Stimulated activated naive CD4-positive, alpha-beta T cell (primary cell): ENCODE measurements at places on chromosomes 5 and 9.

- DNase-seq = peak; percentile 33
Measured at GRCh38 chr9:127903557-127904475, 4.4 kb upstream of the ST6GALNAC6 start.

DNA sequence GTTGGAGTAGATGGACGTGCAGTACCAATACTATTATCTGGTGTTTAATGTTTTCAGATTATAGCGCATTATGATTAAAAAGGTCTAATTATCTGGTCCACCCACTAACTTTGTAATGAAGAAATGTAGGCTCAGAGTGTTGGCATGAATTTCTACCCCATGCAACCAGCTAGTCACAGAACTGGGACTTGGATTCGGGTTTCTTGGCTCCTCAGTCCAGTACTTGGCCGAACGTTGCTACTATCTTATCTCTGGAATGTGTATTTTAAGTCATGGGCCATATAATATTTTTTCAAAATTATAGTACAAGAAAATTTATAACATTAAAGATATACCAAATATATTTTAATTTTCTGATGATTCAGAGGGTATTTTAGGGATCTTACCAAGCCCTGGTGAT, 657.5 kb upstream of the DMAC1 start:
- DNase-seq = no peak

- DNase-seq = no peak
Measured at GRCh38 chr5:139982157-139982974, 60.7 kb downstream of the NRG2 start.

- DNase-seq = no peak
Measured at GRCh38 chr9:81588148-81588871, 101.0 kb downstream of the TLE1 start.

DNA sequence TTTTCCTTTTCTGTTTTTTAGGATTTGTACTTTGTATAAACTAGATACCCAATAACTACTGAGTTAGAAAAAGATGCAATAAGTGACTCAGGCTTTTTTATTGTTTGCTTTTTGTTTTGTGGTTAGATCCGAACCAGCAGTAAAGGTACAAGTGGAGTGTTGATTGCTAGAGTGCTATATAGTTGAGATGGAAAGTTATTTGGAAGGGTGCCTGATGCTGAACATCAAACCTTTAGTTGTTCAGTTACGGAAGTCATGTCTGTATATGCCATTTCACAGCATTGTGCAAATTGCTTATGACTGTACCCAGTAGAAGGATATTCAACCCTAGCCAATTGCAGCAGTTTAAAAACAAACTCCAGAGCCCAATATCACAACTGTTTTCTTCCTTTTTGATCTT, 285.1 kb downstream of the MAT2B start:
- DNase-seq = no peak

DNA sequence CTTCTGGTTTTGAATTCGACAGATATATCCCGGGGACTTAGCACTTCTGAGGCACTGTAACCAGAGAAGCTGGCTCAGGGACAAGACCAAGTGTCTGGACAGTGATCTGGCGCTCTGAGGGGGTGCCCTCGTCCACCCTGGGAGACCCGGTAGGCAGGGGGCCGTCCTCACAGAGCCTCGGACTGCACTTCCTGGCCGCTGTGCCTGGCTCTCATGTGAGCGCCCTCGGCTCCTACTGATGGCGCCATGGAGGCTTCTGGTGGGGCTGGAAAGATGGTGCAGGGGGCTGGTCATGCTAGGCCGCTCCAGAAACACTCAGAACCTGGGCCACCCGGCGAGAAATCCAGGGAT, 18.8 kb upstream of the SLC6A3 start:
- no peak for DNase-seq

- no peak for DNase-seq
Measured at GRCh38 chr9:136521537-136521936, 24.3 kb downstream of the NOTCH1 start.

DNA sequence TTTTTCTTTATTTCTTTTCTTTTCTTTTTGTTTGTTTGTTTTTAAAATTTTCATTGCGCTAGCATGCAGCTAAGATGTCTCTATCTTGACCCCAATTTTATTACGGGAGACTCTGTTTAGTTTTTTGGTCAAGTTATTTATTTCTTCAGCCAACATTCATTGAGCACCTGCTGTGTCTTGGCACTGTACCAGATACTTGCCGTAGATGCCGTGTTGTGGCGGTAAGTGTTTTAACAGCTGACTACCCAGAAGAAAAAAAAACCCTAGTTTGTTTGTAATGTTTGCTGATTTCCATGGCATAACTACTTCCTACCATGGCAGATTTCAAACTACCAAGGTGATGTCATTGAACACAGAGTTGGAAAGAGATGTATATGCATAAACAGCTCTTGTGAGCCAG, 65.0 kb downstream of the UGCG start:
- DNase-seq = no peak

GRCh38 chr9:93036887-93037475, 21.5 kb upstream of the SUSD3 start:
- peak; percentile 11 for DNase-seq

DNA sequence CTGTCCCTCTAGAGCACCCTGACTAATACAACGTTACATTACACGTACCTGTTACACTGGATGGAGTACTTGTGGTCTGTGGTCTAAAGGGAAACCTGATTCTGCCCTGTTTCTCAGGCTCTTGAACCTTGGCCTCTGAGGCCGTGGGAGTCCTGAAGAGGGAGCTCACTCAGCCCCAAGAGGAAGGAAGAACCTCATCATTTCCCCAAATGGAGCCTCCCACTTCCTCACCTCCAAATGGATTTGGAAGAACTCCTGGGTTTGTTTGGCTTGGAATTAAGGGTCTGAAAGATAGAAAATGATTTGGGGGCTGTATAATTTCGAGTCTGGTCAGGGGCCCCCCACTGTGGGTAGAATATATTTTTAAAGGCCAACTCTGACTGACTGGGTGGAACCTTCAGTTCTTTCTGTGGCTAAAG, 200.2 kb downstream of the SEMA6A start:
- DNase-seq = no peak

DNA sequence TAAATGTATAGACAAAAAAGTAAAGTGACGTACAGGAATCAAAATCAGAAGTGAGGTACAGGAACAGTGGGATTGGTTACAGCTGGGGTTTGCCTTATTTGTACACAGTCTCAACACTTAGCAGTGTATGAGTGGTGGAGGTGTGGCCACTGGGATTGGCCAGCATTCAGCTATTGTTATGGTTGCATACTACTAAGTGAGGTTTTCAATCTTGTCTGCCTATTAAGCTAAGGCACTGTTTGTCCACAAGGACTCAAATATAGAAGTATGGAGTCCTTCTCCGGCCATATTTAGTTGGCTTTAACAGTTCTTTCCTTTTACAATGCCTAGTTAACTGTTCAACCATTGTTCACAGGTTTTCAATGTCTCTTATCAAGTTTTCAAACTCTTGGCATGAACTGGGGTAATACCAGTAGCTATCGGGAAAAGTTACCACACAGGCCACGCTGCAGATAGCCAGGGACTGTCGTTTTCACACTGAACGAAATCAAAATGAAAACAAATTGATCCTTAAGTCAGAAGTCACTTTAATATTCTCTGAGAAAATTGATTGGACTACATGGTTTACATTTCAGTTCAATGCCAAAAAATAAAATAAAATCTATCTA, 176.0 kb upstream of the FREM1 start:
- no peak for DNase-seq

DNA sequence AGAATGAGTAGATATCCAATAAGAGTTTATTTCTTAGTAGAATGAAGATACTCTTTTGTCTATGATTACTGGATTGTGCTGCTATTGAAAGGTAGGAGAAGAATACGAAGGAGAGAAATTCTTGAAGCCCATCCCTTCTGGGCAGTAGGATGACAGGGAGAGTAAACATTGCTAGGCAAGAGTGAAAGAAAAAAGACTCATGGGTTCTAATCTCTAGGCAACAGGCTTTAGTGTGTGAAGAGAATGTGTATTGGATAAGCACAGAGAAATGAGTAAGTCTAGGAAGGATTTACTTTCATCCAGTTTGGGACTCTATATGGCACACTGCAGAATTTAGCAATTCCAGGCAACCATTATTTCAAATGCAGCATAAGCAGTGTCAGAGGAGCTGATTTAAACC, 216.0 kb downstream of the GABRG2 start:
- no peak for DNase-seq

GRCh38 chr9:105297442-105298075, 53.1 kb downstream of the SLC44A1 start:
- no peak for DNase-seq

DNA sequence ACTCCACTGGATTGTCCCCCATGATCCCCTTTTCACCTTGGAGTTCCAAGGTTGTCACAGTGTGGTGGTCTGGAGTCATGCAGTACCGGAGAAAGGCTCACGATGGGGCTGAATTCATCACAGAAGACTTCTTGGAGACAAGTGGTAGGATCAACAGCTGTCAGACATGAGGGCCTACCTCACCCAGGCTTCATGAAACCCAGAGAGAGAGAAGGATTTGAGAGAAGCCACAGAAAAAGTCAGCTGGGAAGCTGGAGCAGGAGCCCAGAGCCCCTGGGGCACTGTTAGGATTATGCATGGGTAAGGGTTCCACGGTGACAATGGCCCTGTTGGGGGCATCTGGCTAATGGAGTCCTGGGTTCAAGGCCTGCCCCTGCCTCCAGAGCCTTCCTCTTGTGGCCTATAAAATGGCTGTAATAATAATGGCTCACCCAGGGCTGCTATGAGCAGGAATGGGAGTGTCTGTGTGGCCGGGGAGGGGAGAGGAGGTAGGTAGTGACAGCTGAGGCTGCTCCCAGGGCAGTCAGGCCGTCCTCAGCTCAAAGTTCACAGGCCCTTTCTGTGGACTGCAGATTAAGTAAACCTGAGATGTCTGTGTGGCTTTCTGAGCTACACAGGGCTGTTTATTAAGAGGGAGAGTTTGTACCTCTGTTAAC, 910 bp downstream of the TRIM14 start:
- DNase-seq = peak; percentile 33

DNA sequence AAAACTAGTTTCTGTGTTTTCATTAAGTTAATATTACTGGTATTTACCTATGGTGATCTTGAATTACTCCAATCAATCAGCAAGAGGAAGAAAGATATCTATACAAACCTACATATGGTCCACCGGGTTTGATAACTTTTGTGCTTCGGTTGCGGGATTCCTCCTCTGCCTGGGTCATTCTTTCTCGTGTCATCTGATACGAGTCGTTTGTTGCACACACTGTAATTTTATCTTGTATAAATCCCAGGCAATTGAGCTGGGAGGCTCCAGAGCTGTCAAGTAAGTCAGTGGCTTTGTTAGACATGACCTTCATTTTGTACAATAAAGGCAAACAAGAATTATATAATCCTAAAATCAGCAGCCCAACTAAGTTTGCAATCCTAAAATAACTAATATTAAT, 48.0 kb downstream of the ELL2 start:
- DNase-seq = no peak

- no peak for DNase-seq
Measured at GRCh38 chr5:25448190-25448621, 803.4 kb upstream of the CDH10 start.

- DNase-seq = no peak
Measured at GRCh38 chr9:259405-260404, 45.0 kb downstream of the DOCK8 start.

- DNase-seq = no peak
Measured at GRCh38 chr5:158126442-158127405, 267.8 kb upstream of the CLINT1 start.

- DNase-seq = no peak
Measured at GRCh38 chr9:120412425-120412951, 167.5 kb downstream of the CDK5RAP2 start.

DNA sequence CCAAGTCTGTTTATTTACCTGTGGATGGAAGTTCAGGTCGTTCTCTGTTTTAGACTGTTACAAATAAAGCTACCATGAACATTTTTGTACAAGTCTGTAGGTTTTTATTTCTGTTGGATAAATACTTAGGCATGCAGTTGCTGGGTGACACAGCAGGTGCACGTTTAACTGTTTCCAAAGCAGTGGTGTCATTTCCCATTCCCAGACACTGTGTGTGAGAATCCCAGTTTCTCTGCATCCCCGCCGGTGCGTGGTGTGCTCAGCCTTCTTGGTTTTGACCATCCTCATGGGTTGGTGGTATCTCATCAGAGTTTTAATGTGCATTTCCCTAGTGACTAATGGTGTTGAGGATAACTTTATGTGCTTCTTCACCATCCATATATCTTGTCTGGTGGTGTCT, 27.2 kb downstream of the AHRR start:
- no peak for DNase-seq

GRCh38 chr9:1285526-1285925, 235.4 kb downstream of the DMRT2 start:
- DNase-seq = no peak

- peak; percentile 54 for DNase-seq
Measured at GRCh38 chr5:177132136-177133095, 1.2 kb upstream of the NSD1 start.

DNA sequence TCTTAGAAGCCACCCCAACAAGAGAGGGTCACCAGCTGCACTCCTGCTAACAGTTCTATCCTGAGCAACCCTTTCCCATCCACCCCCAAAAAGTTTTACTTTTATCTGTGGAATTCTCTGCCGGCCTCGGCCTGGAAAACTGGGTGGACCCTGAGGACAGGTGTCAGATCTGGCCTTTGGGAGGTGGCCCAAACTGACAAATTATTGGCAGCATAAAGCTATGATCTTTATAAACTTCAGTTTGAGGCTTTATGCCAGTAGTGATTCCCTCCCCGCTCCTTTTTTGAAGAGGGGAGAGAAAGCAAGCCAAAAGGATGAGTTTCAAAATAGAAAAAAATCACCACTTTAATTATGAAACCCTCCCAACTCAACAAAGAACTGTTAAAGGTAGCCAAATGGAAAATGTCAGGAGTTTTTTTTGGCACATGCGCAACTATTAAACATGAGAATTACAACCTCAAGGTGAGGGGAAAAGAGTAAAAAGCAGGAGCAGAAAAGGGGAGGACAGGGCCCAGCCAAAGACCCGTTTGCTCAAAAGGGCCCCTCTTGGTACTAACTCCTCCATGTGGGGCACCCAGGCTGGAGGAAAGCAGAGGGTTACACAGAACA, 49.4 kb downstream of the FBXW11 start:
- no peak for DNase-seq

DNA sequence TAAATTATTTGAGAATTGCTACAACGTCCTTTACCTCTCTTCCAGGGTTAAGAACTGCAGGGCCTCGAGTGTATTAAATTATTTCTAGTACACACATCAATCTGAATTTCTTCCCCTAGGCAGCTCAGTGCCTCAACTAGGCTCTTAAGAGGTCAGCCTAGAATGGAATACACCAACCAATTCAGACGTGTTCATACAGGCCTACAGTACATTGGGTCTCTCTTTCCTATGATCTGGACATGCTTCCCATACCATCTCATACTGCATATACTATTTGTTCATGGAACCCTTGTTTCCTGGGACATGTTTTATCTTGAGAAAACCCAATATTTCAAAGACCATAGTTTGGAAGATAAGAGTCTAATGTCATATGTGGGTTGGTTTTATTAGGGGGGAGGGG, 434.1 kb upstream of the WWC1 start:
- no peak for DNase-seq

- DNase-seq = no peak
Measured at GRCh38 chr5:57407391-57407790, 75.2 kb downstream of the ACTBL2 start.

DNA sequence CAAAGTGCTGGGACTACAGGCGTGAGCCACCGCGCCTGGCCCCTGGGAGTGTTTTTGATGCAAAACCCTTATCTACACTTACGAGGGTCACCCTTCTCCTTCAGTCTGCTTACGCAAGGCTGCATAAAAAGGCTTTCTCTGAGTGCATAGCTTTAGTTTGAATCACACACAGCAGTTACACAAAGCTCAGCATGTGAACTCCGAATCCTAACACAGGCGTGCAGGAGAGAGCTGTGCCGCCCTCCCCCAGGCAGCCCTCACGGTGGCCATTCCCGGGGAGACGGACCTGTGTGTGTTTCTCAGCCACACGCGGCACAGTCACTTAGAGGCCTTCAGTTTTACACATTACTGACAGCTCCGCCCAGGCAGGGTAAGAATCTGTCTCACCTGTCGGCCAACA, 26.7 kb downstream of the EXD3 start:
- no peak for DNase-seq
